Muscle of leg (tissue), 16 donors: ENCODE measurements at places on chromosomes 12 and 14.

- no peak overlapping the region for H3K27ac ChIP-seq
- no peaks in the 10 kb centered on the region for H3K36me3 ChIP-seq
- no peaks in the 10 kb centered on the region for H3K27me3 ChIP-seq
- no peak overlapping the region for H3K4me3 ChIP-seq
- no peaks in the 10 kb centered on the region for H3K4me1 ChIP-seq
Measured at GRCh38 chr14:59675394-59675793, 98.8 kb upstream of the CCDC175 start.

DNA sequence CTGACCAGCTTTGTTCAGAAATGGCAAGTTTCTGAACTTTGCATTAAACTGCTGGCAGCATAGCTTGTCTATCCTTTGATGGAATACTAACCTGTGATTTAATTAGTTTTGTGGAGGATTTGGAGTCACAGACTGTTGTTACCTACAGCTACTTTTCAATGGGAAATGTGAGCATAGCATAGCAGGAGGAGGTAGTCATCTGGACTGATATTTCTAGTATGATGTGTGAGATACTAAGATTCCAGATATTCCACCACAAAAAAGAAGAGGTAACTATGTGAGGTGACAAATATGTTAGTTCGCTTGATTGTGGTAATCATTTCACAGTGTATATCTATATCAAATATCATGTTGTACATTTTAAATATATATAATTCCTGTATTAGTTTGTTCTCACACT, 833.0 kb downstream of the SLC6A15 start:
- no peaks in the 10 kb centered on the region for H3K36me3 ChIP-seq
- no peaks in the 10 kb centered on the region for H3K27me3 ChIP-seq
- H3K4me3 ChIP-seq = no peak overlapping the region
- no peak for DNase-seq
- no peak overlapping the region for H3K27ac ChIP-seq

DNA sequence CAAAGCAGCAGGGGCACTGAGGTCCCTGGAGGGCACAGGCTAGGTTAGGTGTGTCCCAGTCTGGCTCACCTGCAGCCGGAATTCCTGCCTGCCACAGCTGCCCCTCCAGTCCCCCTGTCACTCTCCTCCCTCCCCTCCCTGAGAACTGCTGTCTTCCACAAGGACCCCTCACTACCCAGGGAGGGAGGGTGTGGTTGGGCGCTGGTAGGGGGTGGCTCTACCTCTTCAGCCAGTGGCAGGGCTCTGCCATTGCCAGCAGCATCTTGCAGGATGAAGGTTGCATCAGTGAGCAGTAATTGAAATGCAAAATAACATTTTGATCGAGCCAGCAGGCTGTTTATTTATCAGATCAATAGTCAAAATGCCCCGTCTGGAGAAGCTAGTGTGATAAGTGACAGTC, 45.7 kb downstream of the ESRRB start:
- H3K4me1 ChIP-seq = no peaks in the 10 kb centered on the region
- H3K27me3 ChIP-seq = peaks cover 3% of the 10 kb centered on the region
- H3K4me3 ChIP-seq = no peak overlapping the region
- no peak overlapping the region for H3K27ac ChIP-seq
- no peak for DNase-seq

- DNase-seq = no peak
- H3K36me3 ChIP-seq = no peaks in the 10 kb centered on the region
- no peak overlapping the region for H3K27ac ChIP-seq
Measured at GRCh38 chr14:33347796-33348195, 409.1 kb downstream of the NPAS3 start.

DNA sequence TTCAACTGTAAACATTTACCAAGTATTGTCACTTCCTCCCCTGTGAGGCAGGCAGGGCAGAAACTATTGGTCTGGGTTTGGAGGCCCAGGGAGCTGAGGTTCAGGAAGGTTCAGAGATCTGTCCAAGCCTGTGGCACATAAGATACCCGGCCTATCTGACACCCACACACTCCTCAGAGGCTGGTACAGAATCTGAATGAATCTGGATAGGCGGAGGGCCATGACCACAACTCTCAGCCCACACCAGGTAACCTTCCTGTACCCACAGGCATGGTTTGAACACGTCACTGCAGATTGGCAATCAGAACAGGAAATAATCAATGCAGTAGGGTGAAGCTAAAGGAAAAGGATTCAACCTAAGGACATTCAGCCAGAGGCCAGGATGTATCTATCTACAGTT, 92.8 kb upstream of the TMCC3 start:
- no peak overlapping the region for H3K27ac ChIP-seq
- no peaks in the 10 kb centered on the region for H3K36me3 ChIP-seq
- H3K27me3 ChIP-seq = no peaks in the 10 kb centered on the region
- DNase-seq = no peak
